ENCODE measurements at places on chromosomes 12 and 14.

GRCh38 chr14:98462908-98463307 is 809.1 kb downstream of the BCL11B start:
- DNase-seq, result no peak

- no peak for DNase-seq
Measured at GRCh38 chr12:93292213-93292612, 85.5 kb upstream of the NUDT4 start.

GRCh38 chr14:69313176-69313575 is 53.2 kb downstream of the GALNT16 start:
- DNase-seq, result no peak

- DNase-seq, result no peak
Measured at GRCh38 chr14:88614218-88614907, 51.5 kb downstream of the ZC3H14 start.

- no peak for DNase-seq
Measured at GRCh38 chr14:102419716-102420115, 57.0 kb downstream of the TECPR2 start.

DNA sequence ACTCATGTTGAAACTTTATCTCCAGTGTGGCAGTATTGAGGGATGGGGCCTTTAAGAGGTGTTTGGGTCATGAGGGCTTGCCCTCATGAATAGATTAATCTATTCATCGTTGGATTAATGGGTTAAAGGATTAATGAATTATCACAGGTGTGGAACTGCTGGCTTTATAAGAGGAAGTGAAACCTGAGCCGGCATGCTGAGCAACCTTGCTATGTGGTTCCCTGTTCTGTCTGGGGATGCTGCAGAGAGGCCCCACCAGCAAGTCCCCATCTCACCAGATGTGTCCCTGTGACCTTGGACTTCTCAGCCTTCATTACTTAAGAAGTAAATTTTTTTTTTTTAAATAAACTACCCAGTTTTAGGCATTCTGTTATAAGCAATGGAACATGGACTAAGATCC is 109.6 kb downstream of the DYRK2 start:
- DNase-seq, result no peak

- DNase-seq, result no peak
Measured at GRCh38 chr12:24483732-24484131, 465.2 kb downstream of the BCAT1 start.

DNA sequence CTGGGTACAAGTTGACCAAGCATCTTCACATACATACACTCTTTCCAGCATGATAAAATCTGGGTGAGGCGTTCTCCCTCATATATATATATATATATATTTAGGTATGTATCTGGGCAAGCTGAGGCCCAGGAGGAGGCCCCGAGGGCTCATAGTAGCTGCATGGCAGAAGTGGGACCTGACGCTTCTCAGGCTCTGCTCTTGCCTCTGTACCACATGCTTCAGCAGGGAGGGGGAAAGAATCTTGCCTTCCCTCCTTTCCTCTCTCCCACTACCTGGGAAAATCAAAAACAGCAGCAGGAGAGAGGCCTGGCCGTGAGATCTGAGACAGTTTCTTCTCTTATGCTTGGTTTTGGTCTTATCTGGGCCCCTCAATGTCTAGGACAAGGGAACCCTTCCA is 9.2 kb downstream of the PPP1R1A start:
- DNase-seq, result no peak

DNA sequence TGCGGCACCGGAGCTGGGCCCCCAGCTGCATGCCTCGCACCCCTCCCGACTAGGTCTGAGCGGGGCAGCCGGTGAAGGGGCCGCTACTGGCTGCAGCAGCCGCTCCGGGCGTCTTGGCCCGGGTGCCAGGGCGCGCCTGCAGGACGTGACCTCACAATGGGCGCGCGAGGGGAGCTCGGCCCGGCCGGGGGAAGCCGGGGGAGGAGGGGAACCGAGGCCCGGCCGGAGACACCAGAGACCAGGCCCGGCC is 353 bp downstream of the BAG5 start:
- DNase-seq, result no peak

- DNase-seq, result no peak
Measured at GRCh38 chr12:51082561-51083125, 753 bp downstream of the CSRNP2 start.

DNA sequence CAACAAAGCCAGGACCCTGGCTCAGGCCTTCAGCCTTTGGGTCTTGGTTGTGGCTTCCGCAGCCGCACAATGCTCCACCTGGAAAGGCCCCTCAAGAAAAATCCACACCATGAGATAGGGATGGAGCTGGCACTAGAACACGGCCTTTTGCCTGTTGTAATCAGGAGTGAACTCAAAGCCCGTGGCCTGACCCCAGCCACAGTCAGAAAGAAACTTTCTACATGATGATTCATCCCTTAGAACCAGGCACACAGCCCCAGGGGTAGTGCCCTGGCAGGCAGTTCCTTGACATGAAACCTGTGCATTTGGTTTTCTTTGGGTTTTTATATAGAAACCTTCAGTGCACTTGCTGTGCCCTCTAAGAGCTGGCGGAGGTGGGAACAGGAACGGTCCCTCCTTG is 5.1 kb downstream of the CLMN start:
- DNase-seq, result no peak

- DNase-seq, result no peak
Measured at GRCh38 chr12:79435742-79436141, 255.0 kb downstream of the PAWR start.

GRCh38 chr12:109284392-109284791 is 24.7 kb downstream of the FOXN4 start:
- DNase-seq, result no peak

- peak; percentile 12 for DNase-seq
Measured at GRCh38 chr12:51819736-51820525, 28.6 kb downstream of the FIGNL2 start.

DNA sequence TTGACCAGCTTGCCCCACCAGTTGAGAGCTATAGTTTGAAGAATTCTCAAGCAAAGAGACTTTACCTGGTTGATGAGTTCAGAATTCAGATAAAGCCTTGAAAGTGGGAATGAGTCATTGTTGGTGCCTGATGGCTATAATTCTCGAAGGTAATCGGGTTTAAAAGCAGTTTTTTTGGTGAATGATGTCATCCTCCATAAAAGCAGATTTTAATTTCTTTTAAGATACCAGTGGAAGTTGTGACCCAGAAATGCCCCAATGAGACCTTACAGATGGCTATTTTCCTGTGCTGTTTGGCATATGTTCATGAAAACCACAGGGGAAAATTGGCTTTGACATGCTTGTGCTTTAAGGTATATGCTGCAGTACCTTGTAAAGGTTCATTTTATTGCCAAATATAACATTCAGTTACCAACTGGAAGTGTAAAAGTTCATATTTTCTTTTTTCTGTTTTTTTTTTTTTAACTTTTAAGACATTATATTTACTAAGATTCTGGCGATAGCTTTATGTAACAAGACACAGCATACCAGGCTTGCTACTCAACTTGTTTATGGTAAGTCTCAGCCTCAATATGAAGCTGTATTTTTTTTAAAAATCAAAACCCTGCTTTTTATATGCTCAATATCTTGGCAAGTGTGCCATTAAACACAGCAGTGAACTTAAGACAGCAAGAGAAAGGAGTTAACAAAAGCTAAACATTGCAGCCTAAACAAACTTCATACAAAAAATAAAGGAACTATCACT is 119.3 kb downstream of the LMNTD1 start:
- no peak for DNase-seq

DNA sequence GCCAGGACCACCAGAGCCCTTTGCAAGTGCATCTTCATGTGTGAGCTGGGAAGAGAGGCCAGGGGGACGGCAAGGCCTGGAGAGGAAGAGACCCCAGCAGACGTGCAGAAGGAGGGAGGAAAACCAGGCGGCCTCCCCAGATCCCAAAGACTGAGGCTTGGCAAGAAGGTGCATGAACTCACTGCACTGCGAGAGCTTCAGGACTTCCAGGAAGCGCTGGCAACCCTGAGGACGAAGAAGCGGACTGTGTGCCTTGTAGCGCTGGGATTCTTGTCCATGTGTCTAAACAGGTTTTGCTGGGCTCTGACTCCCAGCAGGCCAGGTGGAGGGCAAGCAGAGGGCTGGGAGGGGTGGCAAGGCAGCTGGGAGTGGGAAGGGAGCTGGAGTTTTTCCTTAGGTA is 939 bp downstream of the TGFB3 start:
- no peak for DNase-seq

DNA sequence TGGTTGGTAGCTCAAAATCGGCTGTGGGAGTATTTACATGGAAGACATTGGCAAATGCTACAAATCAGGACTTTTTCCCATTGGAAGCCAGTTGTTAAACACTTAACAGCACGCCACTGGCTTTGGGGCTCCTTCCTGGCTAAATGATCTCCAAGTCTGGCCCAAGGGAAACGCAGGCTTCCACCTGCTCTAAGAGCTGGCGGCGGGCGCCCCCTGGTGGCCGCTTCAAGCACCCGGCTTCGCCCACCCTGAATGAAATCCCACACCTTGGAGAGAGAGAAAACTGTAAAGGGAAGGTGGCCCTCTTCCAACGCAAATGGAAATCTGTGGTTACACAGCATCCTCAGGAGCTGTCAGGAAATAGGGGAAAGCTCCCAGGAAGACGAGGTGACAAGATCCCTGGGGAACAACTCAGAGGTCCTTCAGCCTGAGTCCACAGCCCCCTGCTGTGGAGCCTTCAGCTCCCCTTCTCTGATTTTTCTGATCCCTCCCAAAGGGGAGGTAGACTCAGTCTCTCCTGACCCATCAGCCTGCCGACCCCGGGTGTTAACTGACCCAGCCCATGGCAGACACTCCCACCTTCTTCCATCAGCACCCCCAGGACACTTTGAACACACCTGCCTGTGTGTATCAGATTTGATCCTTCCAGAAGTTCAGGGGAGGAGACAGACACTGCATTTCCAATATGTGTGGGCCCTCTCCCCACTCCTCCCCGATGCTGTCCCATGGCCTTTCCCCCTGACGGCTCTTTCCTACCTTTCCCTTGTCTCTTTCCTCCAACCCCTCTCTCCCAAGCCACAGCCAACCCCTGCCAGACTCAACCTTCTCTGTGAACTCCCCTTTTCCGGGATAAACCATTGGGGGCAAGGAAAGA is 15.4 kb downstream of the SELPLG start:
- no peak for DNase-seq

- DNase-seq, result no peak
Measured at GRCh38 chr12:14695715-14696141, 671 bp downstream of the GUCY2C start.

DNA sequence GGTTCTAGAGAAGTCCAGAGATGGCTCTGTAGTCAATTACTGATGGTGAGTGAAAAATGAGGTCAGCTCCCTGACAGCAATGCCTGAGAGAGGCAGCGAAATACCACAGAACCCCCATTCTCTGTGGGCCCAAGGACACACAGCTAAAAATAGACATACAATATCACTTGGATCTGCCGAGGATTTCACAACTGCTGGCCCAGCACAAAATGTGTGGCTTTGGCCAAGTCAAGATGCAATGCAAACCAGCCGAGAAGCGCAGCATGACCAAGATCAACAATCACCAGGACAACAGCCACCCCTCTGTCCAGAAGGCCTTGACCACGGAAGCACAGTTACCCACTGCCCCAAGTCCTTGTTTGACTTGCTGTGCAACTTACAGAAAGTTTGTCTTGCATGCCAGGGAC is 52.2 kb downstream of the CKAP4 start:
- DNase-seq, result no peak

- DNase-seq, result no peak
Measured at GRCh38 chr14:104665657-104666522, 23.5 kb upstream of the INF2 start.
